Retina (tissue), 1 donor: ENCODE measurements at places on chromosomes 11 and 22.

GRCh38 chr11:18705651-18706281, 7.2 kb downstream of the TMEM86A start:
- peak; percentile 80 for DNase-seq

- no peak for DNase-seq
These were observed 8.4 kb downstream of the OR10V1 start for GRCh38 chr11:59705294-59705693.

- no peak for DNase-seq
These were observed 806 bp downstream of the ARAP1 start for GRCh38 chr11:72751116-72752087.

- no peak for DNase-seq
These were observed 20.9 kb downstream of the ACAT1 start for GRCh38 chr11:108142304-108142703.

- DNase-seq = no peak
These were observed 8.6 kb downstream of the PLA2G6 start for GRCh38 chr22:38172832-38173640.

GRCh38 chr11:11439591-11439990, 86.5 kb upstream of the CSNK2A3 start:
- DNase-seq = no peak

GRCh38 chr22:35345808-35346505, 34.9 kb upstream of the HMOX1 start:
- no peak for DNase-seq

DNA sequence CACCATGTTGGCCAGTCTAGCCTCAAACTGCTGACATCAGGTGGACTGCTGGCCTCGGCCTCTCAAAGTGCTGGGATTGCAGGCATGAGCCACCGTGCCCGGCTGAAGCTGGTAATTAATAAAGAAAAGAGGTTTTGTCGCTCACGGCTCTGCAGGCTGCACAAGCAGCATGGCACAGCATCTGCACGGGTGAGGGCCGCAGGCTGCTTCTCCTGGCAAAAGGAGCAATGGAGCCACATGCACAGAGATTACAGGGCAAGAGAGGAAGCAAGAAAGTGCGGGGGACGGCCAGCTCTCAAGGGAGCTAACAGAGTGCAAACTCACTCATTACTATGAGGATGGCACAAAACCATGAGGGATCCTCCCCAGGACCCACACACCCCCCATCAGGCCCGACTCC, 4.7 kb upstream of the PARVB start:
- no peak for DNase-seq

- DNase-seq = no peak
These were observed 22.4 kb downstream of the MMP10 start for GRCh38 chr11:102757823-102758549.

DNA sequence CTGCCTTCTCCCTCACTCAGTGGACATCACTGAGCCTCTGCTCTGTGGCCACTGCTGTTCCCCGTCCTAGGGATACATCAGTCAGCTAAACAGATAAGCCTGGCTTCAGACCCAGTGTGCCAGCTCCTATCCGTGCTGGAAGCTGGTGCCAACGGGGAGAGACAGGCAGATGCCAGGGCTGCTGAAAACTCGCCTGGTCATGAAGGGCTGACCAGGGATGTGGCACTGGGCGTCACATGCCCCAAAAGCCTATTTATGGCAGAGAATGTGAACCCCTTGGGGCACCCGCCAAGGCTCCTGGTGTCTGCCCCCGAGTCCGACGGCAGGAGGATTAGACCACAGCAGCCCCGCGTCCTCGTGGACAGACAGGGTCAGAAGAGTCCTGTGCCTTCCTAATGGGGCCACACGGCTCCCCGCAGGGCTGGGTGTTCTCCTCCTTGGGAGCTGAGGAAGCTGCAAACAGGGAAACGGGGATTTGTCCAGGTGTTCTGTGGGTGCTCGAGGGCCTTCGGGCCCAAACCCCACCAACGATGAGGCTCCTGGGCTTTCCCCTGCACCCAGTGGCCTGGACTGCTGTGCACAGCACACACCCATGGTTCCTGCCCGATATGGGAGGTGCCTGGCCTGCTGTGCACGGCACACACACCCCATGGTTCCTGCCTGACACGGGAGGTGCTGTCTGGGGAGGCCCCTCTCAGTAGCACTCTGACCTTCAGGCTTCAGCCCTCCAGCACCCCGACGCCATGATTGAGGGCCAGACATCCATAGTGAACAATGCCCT, 19.9 kb downstream of the ANO1 start:
- no peak for DNase-seq

- no peak for DNase-seq
These were observed 97.8 kb downstream of the MICAL3 start for GRCh38 chr22:17926516-17926915.

- DNase-seq = no peak
These were observed 926 bp downstream of the CD6 start for GRCh38 chr11:60972182-60973030.

DNA sequence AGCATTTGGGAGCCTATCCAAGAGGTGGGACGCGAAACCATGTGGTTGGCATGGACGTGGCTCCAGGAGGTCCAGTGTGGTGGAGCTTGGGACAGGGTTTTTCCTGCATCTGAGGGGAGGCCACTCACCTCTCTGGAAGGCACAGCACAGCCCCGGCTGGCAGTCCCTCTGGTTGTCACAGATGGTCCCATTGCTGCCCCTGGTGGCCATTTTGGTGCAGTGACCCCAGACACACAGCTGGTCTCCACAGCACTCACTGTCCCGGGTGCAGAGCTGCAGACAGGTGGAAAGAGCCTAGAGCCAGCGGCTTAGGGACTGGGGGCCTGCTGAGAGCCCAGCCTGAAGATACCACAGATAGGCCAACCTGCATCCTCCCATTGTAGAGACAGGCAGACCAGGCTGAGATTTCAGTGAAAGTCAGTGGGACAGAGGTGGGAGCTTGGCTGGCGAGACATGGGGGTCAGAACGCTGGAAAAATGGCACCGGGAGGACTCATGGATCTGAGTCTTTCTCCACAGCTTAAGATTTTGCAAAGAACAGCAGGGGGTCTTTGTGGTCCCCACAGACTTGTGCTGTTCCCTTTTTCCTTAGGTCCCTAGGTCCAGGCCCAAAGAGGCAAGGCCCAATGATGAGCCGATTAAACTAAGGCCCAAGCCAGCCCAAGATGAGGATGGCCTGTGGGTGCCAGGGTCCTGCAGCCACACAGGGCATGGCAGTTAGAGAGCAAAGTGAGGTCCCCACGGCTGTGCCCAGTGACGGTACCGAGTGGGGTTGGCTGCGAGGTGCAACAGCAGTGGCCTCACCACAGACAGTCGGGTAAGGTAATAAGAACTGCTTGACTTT, 41.4 kb downstream of the DKK3 start:
- DNase-seq = peak; percentile 74

- DNase-seq = no peak
These were observed 387.9 kb upstream of the ANO3 start for GRCh38 chr11:25943777-25944661.

DNA sequence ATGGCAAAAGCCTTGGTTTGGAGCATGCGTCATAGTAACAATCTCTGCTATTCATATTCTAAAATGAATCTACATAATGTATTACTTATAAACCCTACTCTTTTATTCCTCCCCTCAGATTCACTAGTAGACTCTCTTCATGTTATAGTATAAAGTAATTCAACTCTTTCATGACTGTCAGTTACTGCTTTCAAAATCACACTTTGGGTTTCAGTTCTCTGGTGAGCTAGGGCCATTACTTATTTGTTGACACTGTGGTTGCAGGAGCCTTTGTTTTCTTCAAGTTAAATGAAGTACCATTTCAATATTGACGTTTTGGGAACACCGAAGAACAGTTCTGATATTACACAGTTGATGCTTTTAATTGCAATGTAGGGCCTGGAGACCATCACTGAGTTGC, 378.4 kb downstream of the DDX10 start:
- no peak for DNase-seq

GRCh38 chr22:50044485-50045118, 13.5 kb downstream of the TTLL8 start:
- no peak for DNase-seq

DNA sequence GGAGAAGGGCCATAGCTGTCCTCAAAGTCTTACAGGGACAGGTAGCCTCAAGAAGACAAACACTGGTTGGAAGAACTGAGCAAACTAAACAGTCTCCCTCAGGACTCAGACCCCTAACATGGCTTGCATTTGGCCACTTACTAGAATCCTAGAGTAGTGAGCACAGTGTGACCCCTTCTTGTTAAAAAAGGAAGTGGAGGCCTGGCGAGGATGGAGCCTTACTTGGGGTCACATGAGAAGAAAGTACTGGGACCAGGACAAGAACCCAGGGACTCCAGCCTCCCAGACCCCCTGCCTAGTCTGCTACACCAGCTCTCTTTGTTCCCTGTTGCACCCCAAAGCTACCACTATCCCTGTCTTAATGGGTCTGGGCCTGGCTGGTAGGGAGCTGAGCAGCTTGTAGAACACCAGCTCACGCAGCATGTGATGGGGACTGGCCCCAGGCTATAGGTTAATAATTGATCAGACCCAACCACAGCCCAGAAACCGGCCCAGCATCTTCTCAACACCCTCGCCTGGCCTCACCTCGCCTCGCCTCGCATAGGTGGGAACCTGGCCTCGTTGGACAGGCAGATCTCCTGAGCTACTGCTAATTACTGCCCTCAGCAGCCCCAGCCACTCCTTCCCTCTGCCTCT, 17.6 kb downstream of the DGAT2 start:
- no peak for DNase-seq

DNA sequence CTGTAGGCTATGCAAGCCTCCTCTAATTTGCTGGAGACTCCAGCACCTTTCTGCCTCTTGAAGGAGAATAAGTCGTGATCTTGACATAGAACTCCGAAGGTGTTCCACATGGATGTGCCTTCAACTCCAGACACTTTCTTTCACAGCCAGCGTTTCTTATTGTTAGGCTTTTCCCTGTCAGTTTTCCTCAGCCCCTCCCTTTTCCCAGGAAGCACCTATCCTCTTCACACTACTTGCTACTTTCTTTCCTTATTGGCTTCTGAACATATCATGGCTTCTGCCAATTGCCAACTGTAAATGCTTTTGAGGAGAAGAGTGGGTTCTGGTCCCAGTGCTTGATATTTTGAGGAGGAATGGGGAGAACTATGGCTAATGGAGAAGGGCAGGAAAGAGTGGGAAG, 216.3 kb upstream of the PGR start:
- no peak for DNase-seq

- DNase-seq = no peak
These were observed 434.5 kb upstream of the B3GAT1 start for GRCh38 chr11:134846328-134847082.

DNA sequence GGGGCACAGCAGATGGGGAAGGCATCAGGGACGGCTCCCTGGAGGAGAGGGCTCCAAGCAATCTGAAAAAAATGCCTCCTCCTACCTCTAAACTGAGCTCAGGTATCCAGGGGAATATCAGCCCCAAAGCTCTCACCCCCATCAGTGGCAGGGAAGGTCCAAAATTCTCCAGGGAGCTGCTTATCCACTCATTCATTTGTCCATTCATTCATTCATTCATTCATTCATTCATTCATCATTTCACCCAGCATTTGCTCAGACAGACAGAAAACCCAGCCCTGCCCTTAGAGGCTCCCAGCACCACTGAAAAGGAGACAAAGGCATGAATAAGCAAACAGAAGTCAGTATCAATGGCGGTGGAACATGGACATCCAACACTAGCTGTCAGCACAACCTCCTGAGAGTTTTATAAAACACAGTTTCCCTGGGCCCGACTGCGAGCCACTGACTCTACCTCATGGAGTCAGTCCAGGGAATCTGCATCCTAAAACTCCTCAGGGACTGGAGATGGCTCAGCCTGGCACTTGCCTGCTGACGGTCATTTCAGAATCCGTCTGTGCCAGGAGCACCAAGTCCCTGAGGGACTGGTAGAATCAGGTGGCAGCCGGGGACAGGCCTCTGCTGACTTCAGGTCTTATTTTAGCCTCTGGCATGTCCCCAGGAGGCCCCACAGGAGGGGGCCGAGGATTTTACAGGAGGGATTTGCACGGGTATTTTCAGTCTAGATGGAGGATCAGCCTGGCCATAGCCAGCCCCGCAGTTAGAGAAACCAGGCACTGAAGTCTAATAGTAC, 164.6 kb downstream of the MN1 start:
- no peak for DNase-seq

GRCh38 chr22:28239941-28240340, 320.9 kb upstream of the PITPNB start:
- no peak for DNase-seq

- no peak for DNase-seq
These were observed 6.5 kb upstream of the CLDN5 start for GRCh38 chr22:19530751-19531150.
